Islet precursor cell (in vitro differentiated cells): ENCODE measurements at places on chromosomes 13 and 19.

DNA sequence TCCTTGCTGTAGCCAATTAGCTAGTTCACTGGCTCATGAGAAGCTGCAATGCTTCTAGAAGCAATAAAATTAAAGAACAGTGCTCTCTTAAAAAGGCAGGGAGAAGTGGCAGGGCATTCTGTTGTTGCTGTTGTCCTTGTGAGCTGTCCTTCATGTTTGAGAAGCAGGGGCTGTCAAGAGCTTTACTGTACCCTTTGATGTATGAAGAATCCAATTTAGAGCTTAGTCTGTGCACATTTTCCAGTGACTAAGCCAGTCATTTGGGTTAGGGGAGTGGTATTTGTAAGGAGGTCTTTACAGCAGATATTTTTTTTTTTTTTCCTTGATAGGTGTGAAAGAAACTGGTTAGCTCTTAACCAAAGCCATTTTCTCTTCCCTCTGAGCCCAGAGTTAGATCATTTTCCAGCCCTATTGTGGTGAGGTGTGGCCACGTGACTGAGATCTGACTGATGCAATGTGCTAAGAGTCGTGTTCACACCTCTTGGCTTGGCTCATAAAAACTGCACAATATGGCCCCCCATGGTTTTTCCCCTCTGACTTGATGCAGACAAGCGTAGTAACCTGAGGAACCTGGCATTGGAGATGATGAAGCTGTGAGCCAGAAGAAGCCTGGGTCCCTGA is 309.6 kb upstream of the TMTC4 start:
- DNase-seq: peak; percentile 65

DNA sequence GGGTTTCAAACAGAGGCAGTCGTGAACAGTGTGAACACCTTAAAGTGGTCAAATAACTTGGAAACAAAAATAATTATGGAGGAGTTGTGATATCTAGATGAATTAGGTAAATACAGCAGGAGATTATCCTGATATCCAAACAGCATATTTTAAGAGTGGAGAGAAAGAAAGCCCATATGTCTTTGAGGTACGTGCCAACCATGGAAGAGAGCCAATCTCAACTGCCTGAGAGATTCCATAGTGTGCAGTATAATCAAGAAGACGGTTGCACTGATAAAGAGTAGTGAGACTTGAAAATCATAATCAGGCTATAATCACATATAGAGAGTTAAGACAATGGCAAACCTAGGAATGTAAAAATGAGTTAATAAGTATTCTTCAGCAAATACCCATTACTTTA is 472.8 kb upstream of the SLITRK5 start:
- DNase-seq: no peak

- no peak for DNase-seq
Measured at GRCh38 chr19:43633520-43633919, 6.1 kb downstream of the CADM4 start.

DNA sequence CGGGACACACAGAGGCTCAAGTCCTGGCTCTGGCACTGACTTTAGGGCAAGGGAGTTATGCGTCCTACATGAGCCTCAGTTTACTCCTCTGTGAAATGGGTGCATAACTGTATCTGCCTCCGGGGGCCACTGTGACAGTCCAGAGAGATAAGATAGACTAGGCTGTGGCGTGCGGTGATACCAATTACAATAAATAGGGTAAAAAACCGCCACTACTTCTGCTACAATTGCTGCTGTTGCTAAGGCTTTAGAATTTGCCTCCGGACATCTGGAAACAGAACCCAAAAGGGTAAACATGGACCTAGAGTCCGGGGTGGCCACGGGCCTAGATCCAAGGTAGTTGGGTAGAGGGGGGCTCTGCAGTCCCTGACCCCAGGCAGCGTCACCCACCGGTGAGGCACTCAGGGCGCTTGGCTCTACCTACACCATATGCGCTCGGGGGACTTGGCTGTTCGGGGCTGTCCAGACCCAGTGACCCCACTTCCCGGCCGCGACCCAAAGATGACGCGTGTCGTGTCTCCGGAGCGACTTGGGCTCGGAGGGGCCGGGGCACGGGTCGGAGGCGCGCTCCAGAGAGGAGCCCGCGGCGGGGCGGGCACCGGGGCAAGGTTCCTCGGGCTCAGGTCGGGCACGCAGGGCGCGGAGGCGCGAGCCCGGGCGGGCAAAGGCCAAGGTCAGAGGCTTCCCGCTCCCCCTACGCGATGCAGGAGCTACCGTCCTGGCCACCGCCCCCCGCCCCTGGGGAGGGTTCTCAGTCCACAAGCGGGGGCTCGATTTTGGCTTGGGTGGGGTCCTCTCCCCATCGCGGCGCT is 1.1 kb downstream of the INSR start:
- peak; percentile 55 for DNase-seq

GRCh38 chr13:66014771-66015170 is 1215.4 kb downstream of the PCDH9 start:
- DNase-seq: no peak

DNA sequence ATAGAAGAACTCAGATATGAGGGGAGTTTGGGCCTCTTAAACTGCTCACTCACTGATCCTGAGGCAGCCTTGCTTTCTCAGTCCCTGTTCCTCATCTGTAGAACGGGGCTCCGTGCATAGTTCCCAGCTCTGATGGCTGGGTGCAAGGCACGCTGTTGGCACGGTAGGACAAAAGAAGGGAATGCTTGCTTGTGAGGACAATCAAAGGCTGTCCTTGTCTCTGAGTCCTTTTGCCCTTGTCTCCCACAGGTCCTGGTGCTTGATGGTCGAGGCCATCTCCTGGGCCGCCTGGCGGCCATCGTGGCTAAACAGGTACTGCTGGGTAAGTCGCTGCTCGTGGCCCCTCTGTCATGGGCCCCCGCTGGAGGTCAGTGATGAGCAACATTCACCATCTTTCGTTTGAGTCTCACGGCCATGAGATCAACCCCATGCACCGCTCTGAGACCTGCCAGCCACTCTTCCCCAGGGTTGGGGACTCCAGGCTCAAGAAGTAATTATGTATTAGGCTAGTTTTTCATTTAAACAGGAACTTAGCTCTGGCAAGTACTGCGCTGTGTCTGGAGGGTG is 2.3 kb downstream of the RPL13A start:
- no peak for DNase-seq

- no peak for DNase-seq
Measured at GRCh38 chr13:46475541-46475991, 77.4 kb upstream of the LRCH1 start.

- no peak for DNase-seq
Measured at GRCh38 chr13:111470933-111471332, 150.5 kb downstream of the TEX29 start.

- DNase-seq: no peak
Measured at GRCh38 chr19:5974721-5975387, 3.1 kb downstream of the RANBP3 start.

DNA sequence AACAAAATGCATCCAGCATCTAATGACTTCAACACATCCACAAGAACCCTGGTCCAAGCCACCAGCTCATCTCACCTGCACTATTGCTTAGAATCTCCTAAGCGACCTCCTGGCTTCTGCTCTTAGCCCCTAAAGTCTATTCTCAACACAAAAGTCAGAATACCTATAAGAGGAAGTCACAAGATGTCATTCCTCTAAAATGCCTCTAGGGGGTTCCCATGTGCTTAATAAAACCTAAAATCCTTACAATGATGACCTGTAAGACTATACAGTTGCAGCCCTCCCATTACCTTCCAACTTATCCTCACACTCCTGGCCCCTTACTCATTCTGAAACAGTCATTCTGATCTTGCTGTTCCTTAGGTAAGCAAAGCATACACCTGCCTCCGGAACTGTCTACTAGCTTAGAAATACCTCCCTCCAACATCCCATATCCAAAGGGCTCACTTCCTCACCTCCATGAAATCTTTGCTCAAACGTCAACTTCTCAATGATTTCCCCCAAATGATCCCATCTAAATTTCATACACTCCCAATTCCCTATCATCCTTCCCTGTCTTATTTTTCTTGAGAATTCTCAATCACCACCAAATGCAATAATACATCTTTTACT is 10.0 kb downstream of the ATP7B start:
- DNase-seq: no peak

DNA sequence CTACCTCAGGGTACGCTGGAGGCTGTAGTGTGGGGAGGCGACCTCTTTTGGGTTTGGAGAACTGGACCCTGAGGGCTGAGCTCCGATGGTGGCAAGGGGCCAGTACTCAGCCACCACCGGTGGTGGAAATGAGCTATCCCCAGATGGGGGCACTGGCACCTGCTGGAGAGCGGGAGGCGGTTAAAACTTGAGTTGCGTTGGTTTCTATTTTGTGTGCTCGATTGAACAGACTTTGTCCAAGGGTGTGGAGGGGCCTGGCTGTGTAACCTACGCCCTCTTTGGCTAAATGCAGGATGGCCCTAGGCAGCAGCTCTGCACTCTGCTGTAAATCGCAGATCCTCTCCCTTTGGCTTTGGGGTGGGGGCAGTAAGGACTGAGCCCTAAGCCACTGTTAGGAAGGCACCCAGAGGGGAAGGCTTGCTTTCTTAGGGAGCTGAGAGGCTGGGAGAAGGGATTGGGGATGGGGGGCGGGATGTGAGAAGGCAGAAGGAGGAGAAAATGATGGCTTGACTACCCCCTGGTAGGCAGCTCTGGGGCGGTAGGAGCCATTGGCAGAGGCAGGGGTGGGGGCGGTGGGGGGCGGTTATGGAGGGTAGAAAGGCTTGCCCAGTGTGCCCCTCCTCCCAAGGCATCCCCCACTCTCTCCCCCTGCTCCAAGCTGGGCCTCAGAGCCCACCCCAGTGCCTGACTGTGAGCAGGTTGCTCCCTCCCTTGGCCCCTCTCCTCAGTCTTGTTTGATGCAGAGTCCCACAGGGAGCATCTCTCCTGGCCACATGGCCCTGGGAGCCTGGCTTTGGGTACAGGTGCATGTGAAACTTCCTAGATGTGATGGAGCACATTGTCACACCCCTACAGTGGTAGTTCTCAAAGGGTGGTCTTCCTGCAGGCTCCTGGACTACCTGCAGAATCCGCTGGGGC is 5.0 kb downstream of the VSTM2B start:
- DNase-seq: no peak

- DNase-seq: peak; percentile 90
Measured at GRCh38 chr19:7868671-7869452, 5.3 kb downstream of the PRR36 start.

DNA sequence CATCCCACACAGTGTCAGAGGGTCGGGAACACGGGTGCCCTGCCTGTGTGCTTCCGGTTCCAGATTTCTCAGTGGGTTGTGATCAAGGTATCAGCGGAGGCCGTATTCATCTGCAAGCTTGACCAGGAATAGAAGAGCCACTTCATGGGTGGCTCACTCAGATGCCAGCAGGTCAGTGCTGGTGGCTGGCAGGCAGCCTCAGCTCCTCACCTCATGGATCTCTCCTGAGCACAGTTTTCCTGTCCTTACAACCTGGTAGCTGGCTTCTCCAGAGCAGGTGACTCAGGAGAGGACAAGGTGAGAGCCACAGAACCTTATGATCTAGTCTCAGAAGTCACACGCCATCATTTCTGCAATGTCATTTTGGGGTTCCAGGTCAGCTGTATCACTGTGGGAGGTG is 44.8 kb upstream of the SPATA13 start:
- no peak for DNase-seq

GRCh38 chr13:78976696-78977095 is 317.7 kb upstream of the OBI1 start:
- DNase-seq: no peak

DNA sequence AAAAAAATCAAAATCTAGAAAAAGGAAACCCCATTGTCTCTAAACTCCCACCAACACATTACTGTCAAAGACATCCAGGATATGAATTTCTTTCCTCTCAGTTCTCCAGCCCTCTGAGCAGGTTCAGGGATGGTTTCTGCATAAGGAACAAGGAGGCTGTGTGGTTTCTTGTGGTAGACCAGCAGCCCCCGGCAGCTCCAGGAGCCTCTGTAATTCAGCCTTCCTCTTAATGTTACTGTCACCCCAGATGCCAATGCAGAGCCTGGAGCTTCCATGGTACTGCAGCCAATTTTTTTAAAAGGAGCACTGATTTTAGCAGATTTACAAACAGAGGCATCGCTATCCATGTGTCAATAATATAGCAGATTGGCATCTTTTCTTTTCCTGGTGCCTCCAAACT is 100.6 kb upstream of the FAM216B start:
- no peak for DNase-seq

- DNase-seq: no peak
Measured at GRCh38 chr13:110264685-110265275, 42.2 kb downstream of the COL4A1 start.
